ENCODE measurements at places on chromosomes 7 and 10.
A peak's percentile ranks its signal among the peaks of the same experiment; 100 is the strongest.

DNA sequence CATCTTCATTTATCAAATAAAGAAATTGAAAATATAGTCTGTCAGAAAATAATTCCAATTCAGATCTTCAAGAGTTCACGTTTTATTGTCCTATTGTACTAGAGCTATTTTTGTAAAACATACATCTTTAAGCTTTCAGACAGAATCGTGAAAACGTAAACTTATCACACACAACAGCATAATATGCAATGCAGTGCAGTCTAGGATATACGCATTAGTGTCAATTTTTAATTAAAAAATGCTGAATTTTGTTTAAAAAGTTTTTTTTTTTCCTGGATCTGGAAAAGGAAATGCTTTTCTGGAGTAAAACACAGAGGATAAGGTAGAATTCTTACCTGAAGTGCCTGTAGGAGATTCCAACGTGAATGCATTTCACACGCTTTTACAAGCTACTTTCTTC, 458.2 kb upstream of the KLF6 start:
- no peak for DNase-seq

GRCh38 chr7:2158331-2159175, 74.2 kb downstream of the MAD1L1 start:
- no peak for DNase-seq

DNA sequence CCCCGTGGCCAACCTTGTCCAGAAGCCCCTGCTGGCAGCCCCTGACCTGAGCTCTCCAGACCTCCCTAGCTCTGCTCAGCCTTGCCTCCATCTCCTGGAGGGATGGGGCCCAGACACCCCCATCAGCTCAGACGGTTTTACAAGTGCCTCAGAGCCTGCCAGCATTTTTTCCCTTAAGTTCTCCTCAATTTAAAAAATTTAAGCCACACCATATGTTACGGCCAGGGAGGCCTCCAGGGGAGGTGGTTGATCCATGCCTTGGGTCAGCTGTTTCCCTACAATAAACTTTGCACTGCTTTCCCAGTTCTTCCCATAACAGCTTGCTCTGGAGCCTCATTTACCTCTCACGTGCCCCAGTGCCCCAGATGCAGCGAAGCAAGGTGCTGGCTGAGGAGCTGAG, 143.5 kb downstream of the RGS10 start:
- DNase-seq = peak; percentile 18

GRCh38 chr7:48868916-48869315, 55.4 kb upstream of the CDC14C start:
- DNase-seq = no peak

GRCh38 chr7:91050677-91051076, 213.6 kb upstream of the FZD1 start:
- peak; percentile 14 for DNase-seq

DNA sequence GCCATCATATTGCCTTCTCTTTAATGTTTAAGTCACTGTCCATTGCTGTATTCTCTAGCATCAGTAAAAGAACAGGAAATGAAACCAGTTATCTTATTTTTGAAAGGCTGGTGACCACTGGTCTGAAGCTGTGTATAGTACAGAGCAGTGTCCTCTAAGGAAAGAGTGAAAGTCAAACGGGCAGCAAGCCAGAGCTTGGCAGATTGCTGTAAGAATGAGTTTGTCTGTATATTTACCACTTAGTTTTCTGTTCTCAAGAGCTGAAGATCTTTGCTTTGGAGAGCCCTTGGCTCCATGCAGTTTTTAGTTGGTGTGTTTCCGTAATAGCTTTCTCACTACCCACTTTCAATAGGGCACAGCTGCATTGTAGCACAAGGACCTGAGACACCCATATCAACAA, 31.9 kb downstream of the PCBD1 start:
- no peak for DNase-seq

DNA sequence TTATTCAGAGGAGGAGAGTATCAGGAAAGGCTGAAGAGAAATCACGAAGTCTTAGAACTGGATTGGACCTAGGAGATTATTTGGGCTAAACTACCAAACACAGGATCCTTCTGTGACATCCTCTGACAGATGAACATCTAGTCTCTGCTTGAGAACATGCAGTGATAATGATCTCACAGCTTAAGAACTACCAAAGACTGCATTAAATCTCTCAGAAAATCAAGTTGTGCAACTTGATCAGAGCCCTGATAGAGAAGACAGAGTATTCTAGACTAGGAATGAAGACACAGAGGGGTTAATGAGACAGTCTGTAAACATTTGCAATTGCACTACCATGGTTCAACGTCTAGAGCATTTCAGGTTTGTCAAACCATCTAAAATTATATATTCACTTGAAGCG, 37.1 kb upstream of the AGBL3 start:
- DNase-seq = no peak

DNA sequence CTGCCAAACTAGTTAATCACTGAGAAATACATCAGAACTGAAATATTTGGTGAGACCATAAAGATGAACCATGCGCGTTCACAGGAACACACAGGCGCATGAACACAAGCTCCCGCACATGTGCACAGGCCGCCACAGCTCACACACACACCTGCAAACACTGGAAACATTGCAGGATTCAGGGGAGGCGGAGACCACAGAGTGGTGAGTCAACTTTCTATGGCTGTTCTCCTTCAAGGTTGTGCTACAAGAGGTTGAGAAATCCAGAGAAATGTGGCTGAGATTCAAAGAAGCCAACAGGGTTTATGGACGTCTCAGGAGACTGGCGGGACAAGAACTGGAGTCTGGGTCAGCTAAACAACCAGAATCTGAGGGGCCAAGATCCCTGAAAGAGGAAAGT, 17.8 kb downstream of the ESYT2 start:
- DNase-seq = peak; percentile 84

DNA sequence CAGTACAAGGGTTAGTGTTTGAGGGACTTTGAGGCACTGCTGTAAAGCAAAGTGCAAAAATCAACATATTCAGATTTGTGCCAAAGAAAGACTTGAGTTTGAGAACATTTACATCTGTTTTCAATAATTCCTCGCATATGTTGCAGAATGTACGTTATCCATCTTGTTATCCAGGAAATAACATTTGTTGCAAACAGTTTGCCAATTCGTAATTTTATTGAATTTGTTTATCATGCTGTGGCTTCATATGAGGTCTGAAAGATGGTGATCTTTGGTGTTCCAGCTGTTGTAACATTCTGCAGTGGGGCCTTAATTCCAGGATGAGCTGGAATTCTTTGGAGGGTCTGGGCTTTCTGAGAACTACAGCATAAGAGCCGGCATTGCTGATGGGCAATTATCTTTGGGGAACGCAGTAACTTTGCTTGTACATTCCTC, 396.2 kb downstream of the LRMDA start:
- no peak for DNase-seq

DNA sequence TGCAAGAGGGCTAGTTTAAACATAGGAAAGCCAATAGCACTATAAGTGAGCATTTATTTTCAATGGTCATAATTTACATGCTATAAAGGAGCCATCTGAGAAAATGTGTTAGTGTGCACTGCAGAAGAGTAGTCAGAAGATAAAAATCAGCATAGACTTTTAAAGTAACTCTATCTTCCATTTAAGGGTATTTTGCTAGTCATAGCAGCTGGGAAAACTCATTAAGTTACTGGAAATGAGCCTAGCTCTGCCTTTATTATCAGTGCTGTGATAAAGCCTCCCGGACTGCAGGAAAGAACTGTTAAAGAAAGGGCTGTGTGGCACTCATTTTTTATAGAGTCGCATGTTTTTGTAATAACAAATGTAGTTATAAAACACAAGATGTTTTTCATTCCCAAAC, 825.8 kb upstream of the POM121L12 start:
- DNase-seq = no peak
